ENCODE measurements at places on chromosomes 6 and 20.

GRCh38 chr6:280775-281468, 11.4 kb upstream of the DUSP22 start:
- DNase-seq, result no peak

GRCh38 chr6:90701146-90701781, 114.4 kb upstream of the MAP3K7 start:
- DNase-seq, result no peak

GRCh38 chr6:166599205-166599604, 12.7 kb upstream of the RAMACL start:
- no peak for DNase-seq

DNA sequence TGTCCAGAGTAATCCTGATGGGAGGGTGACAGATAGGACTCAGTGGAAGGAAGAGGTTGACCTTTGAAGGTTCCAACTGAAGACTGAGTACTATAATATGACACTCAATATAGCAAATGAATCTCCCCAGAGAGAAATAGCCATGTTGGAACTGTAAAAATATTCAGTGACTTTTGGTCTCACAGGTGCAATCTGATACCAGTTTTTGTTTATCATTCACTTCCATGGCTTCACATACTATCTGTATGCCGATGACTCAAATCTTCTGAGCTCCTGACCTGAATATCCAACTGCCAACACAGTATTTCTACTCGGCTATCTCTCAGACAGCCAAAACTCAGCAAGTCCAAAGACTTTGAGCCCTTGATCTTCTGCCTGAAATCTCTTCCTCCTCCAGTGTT, 21.8 kb upstream of the PKHD1 start:
- DNase-seq, result no peak

DNA sequence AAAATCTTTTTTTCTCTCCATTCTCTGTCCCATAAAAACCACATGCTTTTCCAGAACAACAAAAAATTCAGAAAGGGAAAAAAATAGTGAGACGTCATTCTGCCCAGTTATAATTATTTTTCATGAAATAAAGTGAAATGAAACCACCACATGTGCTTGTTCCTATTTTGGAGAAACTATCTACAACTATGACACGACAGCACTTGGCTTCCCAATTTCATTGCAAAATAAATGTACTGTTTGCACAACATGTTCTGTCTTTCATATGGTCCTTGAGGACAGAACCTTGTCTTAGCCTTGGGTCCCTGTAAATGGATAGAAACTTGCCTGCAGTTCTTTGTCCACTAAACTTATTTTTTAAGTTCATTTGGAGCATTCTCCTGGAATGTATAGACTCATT, 5.6 kb upstream of the MAN1A1 start:
- DNase-seq, result peak; percentile 31

DNA sequence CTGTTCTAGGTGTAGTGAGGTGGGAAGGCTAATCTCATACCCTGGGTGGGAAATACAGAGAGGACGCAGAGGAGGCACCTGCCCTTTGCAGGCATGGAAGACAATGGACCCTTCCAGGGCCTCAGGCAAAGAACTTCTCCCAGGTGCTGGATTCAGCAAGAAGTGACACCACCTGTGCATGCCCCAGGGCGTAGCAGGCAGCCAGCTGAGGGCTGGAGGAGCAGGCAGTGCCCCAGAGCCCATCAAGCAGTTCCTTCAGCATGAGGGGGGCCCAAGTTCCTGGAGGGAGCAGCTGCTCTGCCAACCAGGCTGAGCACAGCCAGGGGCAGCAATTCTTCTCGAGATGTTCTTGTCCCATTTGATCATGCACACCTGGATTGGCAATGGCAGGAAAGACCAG, 170.3 kb upstream of the PDE10A start:
- no peak for DNase-seq

GRCh38 chr20:10655720-10656669, 17.8 kb downstream of the JAG1 start:
- DNase-seq, result no peak

DNA sequence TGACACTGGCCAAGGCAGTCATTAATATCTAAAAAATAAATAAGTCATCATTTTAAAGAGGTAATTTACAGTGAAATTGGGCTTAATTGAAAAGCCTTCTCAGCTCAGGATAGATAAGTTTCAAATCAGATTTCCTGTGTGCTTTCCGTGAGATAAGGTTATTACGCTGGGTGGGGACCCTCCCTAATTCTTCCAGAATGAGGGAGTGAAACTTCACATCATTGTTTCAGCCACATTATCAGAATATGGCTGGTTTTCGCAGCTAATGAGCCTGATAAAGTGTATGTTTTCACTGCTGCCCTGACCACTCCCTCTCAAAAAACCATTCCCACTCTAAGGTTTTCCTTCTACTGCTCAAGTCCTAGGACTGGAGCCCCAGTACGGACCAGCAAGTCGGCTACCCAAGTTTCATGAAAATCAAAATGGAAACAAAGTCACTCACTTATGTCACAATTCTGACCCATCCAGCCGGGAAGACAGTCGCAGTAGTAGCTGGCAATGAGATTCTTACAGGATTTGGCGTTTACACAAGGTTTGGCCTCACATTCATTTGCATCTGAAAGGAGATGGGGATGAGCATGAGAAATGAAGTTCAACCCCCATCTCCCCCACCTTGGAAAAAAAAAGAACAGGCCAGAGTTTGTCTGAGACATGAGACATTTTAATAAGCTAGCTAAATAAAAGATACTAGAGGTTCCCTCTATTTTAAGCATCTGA, 24.6 kb downstream of the JAG1 start:
- no peak for DNase-seq

DNA sequence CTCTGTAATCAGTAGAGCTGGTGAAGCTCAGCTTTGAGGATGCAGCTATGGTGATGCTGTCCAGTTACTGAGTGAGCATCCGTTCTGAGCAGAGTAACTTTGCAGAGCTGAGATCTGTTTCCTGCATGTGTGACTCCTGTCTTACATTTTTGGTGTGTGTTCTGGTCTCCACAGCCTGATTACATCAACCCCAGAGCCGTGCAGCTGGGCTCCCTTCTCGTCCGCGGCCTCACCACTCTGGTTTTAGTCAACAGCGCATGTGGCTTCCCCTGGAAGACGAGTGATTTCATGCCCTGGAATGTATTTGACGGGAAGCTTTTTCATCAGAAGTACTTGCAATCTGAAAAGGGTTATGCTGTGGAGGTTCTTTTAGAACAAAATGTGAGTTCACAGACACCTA, 81.6 kb downstream of the FAM120B start:
- DNase-seq, result no peak

DNA sequence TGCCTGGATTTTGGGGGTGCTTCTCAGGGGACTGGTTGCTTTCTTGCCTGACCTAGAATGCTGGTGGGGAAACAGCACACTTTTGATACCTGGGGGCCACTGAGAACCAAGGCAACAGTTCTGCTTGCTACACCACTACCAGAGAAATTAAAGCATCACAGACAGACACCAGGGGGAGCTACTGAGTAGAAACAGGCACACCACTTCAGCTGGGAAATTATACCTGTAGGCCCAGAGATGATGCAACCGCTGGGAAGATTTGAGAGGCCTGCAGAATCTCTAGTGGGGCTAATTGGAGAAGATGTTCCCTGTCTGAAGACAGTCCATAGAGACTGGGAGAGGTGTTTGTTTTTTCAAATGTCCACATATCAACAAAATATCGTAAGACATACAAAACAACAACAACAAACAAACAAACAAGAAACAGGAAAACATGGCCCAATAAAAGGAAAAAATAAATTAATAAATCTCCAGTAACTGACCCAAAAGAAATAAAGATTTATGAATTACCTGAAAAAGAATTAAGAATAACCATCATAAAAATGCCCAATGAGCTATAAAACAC, 129.4 kb upstream of the RIN2 start:
- DNase-seq, result no peak

- no peak for DNase-seq
Measured at GRCh38 chr6:163826629-163827028, 412.1 kb downstream of the QKI start.

- no peak for DNase-seq
Measured at GRCh38 chr20:50363027-50363426, 147.2 kb upstream of the PTPN1 start.

- no peak for DNase-seq
Measured at GRCh38 chr6:32709625-32710024, 31.6 kb upstream of the HLA-DQA2 start.

GRCh38 chr6:64054861-64055260, 419.3 kb downstream of the PHF3 start:
- DNase-seq, result no peak

- DNase-seq, result no peak
Measured at GRCh38 chr6:36596356-36596755, 2.2 kb downstream of the SRSF3 start.

DNA sequence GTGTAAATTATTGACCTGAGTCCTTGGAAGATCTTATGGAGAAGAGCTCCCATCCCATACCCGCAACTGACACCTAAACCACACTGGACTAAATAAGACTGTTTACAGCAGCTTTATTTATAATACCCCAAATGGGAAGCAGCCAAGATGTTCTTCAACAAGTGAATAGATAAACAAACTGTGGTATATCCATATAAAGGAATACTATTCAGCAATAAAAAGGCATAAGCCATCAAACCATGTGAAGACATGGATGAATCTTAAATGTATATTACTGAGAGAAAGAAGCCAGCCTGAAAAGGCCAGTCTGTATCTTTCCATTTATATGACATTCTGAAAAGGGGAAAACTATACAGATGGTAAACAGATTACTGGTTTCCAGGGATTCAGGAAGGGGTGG, 212.7 kb downstream of the TPBG start:
- DNase-seq, result no peak

DNA sequence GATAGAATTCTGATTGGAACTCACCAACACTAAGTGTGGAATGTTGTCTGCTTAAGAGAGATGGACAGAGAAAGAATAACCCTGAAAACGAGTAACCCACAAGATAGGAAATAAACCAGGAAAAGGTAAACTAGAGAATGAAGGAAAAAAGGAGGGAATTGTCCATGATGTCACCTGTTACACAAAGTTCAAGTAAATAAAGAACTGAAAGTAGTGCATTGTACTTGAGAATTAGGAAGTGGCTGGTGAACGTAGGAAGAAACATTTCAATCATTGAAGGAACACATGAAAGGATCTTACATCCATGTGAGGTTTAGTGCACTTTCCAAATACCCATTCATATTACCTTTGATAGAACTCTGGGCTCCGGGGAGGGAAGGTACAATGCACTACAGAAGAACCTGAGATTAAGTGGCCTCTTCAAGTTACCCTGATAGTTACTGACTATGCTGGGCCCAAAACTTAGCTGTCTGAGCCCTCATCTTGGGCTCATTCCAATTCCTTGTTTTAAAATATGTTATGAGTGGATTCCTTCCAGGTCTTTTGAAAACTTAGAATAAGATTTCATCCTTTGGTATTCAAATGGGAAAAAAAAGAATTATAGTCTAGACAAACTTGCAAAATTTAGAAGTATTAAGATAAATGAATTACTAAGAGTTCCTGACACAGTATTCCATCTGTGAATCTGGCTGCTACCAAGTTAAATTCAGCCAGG, 1.1 kb upstream of the STX7 start:
- DNase-seq, result no peak

- no peak for DNase-seq
Measured at GRCh38 chr20:54350415-54350814, 125.0 kb upstream of the DOK5 start.

DNA sequence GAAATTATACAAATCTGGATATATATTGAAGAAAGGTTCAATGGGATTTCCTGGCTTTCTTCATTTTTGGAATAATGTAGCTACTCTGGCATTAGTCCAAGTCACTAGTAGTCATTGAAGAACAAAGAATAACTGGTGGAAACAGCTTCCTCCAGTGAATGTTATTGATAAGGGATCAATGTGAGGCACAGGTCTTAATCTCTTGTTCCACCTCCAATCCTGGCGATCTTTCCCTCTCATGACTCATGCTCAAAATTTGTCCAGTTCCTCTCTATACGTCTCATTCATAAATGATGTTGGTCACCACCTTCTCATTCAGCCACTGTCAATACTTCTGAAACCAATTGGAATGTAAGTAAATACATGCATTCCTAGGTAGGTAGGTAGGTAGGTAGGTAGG, 185.0 kb upstream of the BMP2 start:
- no peak for DNase-seq

DNA sequence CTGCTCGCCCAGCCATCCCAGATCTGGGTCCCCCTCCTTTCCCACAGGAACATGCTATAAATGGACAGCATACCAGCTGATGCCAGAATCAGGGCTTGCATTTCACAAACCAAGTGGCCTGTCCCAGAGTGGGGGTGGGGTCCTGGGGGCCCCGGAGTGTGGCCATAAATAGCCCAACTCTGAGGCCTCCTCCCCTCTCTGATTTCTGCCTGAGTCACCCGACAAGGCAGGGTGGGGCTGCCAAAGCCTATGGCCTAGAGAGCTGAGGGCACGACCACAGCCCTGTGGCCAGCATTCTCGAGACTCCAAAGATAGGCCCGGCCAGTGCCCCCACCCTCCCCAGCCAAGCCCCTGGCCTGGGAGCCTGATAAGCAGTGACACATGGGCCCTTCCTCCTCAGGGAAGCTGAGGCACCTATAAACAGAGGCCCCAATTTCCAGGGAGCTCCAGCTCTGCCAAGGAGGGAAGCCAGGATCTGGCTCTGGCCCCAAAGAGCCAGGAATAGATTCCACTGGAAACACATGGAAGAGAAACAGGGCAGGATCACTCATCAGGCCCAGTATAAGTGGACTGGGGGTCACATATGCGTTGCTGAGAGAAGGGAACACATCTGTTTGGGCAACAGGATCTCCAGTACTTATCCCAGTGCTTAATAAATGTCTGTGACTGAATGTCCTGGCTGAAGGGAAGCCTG, 20.3 kb downstream of the SNTA1 start:
- DNase-seq, result peak; percentile 47

- DNase-seq, result no peak
Measured at GRCh38 chr6:83883240-83883639, 23.8 kb downstream of the CYB5R4 start.

GRCh38 chr20:59004763-59005522, 2.1 kb downstream of the CTSZ start:
- peak; percentile 22 for DNase-seq

- no peak for DNase-seq
Measured at GRCh38 chr20:63759377-63759901, 19.9 kb downstream of the SLC2A4RG start.

DNA sequence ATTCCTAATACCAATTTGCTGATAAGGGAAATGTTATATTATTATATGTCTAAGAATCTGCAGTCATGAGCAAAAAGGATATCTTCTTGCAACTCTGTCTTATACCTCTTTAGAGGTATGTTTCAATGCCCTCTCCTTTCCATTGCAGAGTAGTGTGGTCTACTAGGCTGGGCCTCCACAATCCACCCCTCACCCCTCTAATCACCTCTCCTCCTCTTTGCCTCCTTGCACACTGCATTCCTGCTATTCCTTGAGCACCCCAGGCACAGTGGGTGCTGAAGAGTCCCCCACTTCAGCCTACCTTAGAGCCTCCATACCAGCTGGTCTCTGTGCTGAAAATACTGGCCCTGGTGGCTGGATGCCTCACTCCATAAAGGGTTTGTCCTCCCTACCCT, 26.9 kb downstream of the ARMC2 start:
- DNase-seq, result no peak

- no peak for DNase-seq
Measured at GRCh38 chr6:152977556-152977955, 5.3 kb downstream of the FBXO5 start.

- no peak for DNase-seq
Measured at GRCh38 chr6:155066921-155067680, 72.0 kb downstream of the TIAM2 start.

Data from uterus (tissue), 4 donors.